ENCODE measurements at places on chromosomes 6 and 20. TPM values are rescaled to one million over a fixed set of nuclear protein-coding genes. Genes with fewer than 3 reads are reported as not detected.

EPHA7 gene
- 0.86 TPM for total RNA-seq

DNA sequence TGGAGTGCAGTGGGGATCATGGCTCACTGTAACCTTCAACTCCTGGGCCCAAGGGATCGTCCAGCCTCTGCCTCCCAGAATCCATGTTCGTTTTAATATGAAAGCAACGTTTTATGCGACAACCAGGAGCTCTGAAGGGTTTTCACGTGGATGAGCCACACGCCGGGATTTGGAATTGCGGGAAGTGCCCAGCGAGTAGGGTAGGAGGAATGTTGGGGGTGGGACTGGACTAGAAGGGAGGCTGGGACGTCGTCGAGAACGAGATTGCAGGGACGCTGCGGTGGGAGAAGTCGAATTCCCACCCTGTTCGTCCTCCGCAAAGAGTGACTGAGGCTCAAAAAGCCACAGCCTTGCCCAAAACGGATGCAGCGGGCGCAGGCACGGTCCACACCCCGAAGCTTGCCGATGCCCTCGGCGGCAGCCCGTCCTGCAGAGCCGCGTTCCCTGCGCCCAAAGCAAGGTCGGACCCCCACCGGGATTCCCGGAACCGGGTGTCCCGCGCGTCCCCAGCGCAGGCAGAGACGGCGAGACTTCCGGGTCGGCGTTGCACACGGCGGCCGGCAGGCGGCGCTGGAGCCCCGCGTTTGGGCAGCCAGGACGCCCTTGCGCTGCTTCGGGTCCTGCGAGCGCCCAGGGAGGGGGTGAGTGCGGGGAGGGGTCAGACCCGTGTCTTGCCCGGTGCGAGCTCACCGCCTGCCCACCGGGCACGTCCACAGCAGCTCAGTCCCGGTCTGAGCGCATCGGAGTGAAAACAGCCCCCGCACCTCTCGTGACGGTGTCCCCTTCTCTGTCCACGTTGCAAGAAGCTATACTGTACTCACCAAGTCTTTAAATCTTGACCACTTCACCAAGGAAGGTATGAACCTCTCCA is 87.8 kb downstream of the DHX35 start:
- peak overlapping the region; percentile 72 for H3K4me3 ChIP-seq
- H3K27ac ChIP-seq: peak overlapping the region; percentile 69
- no peaks in the 10 kb centered on the region for H3K36me3 ChIP-seq

TOP1 gene
- total RNA-seq: 52.0 TPM

BPIFA1 gene
- 28.4 TPM for total RNA-seq

SNAP91 gene
- not detected for total RNA-seq

ZBTB46 gene
- total RNA-seq: 9.9 TPM

GRCh38 chr6:170025935-170026750 is 264.7 kb downstream of the DLL1 start:
- peaks cover 16% of the 10 kb centered on the region for H3K27me3 ChIP-seq
- H3K4me1 ChIP-seq: peaks cover 15% of the 10 kb centered on the region
- H3K36me3 ChIP-seq: no peaks in the 10 kb centered on the region
- peak overlapping the region; percentile 49 for H3K27ac ChIP-seq

DNA sequence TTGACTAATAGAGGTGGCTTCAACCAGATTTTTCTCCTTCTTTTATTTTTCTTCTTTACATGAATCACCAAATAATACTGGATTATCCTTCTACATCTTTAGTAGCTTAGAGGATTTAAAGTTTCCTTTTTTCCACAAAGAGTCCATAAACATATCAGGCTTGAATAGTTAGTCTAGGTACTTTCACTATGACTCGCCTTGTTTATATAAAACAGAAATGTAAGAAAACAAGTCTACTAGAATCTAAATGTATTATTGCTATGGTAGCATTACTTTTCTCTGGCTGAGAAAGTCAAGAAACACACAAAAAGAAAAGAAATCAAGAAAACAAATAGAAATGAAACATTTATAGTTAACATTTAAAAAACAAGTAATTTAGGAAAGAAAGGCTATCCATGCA is 215.2 kb downstream of the PTPRK start:
- no peaks in the 10 kb centered on the region for H3K27me3 ChIP-seq
- DNase-seq: no peak
- no peak overlapping the region for H3K4me3 ChIP-seq
- no peaks in the 10 kb centered on the region for H3K36me3 ChIP-seq
